Inflammatory macrophage (primary cell): ENCODE measurements at places on chromosomes 12 and 14.

DNA sequence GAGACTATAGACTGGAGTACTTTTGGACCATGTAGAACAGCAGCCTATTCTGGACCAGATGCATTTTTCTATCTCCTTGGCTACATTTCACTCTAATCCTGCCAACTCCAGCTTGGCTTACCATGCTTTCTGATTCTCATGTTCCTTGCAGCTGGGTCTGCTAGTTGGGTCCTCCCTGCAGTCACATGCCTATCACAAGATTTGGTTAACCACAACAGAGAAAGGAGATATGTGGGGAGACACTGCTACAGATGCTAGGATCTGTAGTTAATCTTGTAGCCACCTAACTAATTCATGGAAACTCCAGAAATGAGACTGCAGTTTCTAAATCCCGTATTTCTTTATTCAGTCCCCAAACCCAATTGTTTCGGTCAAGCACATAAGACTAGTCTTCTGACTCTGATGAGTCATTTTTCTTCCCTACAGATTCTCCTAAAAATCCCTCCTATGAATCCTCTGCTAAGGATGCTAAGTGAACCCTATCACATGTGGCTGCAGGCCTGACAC, 410.6 kb downstream of the DAD1 start:
- no peak for DNase-seq

- no peak for DNase-seq
These were observed 55.5 kb downstream of the STON2 start for GRCh38 chr14:81344481-81345160.

DNA sequence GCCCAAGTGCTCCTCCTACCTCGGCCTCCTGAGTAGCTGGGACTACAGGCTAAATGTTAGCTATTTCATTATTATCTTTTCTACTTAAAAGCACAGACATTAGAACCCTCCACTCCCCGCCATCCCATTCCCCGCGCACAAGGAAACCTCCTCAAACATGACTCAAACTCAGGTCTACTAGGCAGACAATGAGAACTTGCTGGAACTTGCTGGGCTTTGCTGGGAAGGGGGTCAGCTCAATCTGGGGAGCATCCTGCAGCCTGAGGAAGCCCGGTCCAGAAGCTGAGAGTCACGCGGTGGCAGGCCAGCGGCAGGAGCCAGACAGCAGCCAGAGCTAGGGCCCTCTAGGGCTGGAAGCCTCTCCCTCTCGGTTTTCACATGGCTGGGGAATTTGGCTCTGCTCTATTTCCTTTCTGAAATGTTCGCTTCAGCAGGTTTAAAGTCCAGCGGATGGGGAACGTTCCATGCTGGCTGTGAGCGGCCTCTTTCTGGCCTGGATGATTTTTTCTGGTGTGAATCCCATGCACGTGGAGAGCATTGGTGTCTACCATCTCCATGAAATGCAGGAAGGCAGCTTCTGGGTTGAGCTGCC, 68.5 kb downstream of the SLC6A12 start:
- no peak for DNase-seq

GRCh38 chr12:3947781-3948180, 74.6 kb upstream of the PARP11 start:
- DNase-seq: no peak

DNA sequence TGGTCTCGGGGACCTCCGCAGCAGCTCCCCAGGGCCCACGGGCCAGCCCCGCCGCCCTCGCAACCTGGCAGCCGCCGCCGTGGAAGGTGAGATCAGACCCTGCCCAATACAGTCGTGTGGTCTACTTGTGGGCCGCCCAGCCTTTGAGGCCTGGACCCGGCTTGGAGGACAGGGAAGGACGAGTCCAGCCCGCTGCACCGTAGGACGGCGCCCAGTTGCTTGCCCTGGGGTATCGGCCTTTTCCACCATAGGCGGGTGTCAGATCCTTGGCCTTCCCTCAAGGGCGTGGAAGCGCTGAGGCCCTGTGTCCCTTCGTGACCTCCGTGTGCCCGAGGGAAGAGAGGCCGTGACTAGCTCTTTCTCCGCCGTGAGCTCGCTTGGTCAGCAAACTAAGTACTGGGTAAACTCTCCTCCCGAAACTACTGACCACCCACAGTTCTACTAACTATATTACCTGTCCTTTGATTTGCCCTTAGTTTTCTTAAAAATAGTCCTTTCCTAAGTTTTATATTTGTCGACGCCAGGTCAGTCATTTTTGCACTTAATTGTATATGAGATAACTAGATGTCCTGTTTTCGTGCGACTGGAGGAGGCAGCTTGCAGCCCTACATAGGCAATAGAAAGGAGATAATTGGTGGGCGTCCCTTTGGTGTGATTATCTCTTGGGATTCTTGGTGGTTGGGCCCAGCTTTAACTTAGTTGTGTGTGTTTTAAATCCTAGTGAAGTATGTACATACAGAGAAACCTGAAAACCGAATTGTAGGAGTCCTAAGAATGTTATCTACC, 757 bp downstream of the SLC25A3 start:
- peak; percentile 64 for DNase-seq

GRCh38 chr14:21043974-21044618, 1.9 kb downstream of the RNASE7 start:
- no peak for DNase-seq

GRCh38 chr12:15979096-15980092, 68.3 kb downstream of the DERA start:
- peak; percentile 9 for DNase-seq

GRCh38 chr12:121775501-121775900, 18.0 kb downstream of the RHOF start:
- no peak for DNase-seq

GRCh38 chr14:85764822-85765221, 234.9 kb downstream of the FLRT2 start:
- no peak for DNase-seq

- no peak for DNase-seq
These were observed 110.6 kb upstream of the AMIGO2 start for GRCh38 chr12:47190271-47190750.

DNA sequence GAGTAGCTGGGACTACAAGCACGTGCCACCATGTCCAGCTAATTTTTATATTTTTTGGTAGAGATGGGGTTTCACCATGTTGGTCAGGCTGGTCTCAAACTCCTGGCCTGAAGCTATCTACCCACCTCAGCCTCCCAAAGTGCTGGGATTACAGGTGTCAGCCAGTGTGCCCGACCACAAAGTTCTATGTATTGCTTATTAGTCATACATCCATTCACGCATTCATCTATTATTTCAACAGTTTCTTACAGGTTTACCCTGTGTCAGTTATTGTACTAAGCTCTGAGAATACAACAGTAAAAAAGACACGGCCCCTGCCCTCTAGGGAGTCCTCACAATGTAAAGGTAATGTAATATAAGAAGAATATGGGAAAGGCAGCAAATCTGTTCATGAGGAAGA, 188.9 kb upstream of the BTG1 start:
- DNase-seq: no peak

GRCh38 chr14:90811641-90812040, 4.6 kb downstream of the TTC7B start:
- DNase-seq: no peak

DNA sequence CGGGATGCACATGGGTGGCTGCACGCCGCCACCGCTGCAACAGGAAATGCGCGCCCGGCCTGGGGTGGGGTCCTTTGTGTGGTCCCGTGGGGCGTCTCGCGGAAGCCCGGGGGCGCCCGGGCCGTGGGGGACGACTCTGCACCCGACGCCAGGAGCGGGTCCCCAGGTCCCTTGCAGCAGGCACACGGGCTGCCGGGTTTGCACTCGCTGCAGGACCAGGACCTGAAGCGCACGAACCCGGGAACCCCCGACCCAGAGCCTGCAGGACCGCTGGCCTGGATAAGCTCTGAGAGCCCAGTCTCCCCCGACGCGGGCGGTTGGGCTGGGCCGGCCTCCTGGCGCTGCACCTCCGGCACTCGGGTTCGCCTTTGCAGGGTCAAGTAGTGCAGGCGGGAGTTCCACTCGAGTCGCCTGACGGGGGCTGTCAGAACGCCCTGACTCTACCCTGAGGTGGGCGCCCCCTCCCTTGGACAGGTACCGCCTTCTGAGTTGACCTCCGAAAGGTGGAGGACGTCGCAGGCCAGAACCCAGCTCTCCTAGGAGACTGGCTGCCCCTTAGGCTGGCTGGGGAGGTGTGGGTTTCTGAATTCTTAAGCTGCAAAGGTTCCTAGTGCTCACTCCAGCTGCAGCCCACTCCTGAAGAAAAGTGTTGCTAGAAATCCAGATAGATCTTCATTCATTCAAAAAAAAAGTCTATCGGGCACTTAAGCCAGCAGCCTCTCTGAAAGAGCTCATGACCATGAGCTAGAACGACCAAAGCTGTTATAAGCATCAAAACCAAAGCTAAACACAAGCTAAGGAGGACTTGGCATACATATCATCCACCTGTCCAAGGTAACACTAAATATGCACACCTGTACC, 68.0 kb downstream of the RNF34 start:
- DNase-seq: no peak

GRCh38 chr14:35113308-35113950, 8.4 kb downstream of the PPP2R3C start:
- no peak for DNase-seq

DNA sequence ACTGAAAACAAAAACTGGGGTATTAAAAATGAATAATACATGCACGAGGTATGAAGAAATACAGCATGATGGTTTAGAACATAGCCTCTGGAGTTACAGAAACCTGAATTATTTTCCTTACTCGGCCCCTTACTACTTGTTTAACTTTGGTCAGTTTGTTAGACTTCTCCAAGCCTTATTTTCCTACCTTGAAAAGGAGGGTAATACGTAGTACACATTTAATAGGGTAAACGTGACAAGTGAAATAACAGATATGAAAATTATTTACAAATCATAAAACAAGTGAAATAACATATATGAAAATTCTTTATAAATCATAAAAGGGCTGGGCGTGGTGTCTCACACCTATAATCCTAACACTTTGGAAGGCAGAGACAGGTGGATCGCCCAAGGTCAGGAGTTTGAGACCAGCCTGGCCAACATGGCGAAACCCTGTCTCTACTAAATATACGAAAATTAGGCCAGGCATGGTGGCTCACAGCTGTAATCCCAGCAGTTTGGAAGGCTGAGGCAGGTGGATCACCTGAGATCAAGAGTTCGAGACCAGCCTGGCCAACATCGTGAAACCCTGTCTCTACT, 11.4 kb upstream of the PKP2 start:
- DNase-seq: no peak

DNA sequence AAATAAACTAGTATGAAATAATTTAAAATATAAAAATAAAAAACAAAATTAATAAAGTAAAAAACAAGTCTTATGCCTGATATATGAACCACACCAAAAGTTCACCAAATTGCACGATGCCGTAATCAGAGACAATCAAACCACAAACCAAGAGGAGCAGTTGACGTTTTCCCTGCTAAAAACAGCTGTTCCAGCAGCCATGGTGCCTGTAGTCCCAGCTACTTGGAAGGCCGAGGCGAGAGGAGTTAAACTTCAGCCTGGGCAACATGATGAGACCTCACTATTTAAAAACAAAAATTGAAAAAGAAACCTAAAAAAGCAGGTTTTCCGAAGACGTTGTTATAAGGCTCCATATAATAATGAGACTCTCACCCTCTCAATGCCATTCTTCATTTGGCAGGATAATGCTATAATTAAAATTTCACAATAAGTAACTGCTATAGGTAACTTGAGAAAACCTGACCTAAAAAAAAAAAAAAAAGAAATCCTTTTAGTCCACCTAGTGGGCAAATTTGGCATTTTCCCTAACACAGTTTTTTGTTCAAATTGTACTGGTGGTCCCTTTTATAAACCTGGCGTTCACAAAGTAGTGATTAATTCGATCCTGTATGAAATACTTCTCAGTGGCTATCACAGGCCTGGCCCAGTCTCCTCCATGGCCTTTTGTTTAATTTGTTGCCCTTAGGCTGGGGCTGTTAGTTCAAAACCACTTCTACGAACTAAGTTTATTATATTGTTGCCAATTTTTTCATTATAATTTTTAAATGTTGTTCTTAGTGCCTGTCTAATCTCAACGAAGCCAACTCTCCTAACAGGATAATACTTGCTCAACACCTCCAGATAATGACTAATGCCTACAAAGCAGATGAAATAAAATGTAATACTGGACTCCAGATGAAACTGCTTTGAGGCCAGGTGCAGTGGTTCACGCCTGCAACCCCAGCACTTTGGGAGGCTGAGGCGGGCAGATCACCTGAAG, 62.1 kb downstream of the TNFAIP2 start:
- DNase-seq: no peak

- DNase-seq: peak; percentile 79
These were observed 5.0 kb downstream of the PPTC7 start for GRCh38 chr12:110577864-110578693.

GRCh38 chr14:24273422-24273998, 2.1 kb upstream of the RABGGTA start:
- peak; percentile 57 for DNase-seq

GRCh38 chr14:65103150-65103760, 938 bp upstream of the MAX start:
- DNase-seq: peak; percentile 13

DNA sequence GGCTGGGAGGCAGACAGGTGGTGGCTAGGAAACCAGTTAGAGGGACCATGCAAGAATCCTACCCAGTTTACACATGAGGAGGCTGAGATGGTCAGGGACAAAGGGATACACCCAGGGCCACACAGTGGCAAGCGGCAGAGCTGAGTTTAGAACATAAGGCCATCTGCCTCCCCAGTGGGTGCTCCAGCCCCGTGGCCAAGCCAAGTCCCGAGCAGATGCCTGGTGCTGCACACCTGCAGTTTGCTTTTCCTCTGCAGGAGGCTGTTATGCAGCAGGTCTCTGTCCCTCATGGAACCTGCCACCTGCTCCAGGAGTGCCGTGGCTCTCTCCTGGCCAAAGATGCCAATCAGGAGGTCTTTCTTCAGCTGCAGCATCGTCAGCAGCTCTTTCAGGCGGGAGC, 70.8 kb downstream of the SYNE3 start:
- no peak for DNase-seq

DNA sequence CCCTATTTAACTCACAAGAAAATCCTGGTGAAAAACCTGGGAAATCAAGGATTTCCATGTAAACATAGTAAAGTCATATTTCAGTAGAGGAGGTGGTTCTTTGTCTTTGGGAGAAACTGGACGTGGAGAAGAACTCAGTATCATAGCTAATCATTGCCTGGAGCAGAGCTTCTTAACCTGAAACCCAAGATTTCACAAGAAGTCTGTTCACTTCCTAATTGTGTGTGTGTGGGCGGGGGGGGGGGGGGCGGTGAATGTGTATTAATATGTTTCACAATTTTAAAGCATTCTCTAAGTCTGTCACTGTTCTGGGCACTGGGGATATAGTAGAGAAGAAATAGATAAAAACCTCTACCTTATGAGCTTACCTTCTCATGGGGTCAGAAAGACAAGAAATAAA, 96.7 kb upstream of the PPP4R3A start:
- DNase-seq: peak; percentile 47

GRCh38 chr12:111749391-111749790, 17.3 kb upstream of the ALDH2 start:
- DNase-seq: no peak
